ENCODE measurements at places on chromosomes 7 and 10.

- peak; percentile 48 for DNase-seq
Observed at GRCh38 chr10:71985542-71986250, 21.5 kb downstream of the CHST3 start.

DNA sequence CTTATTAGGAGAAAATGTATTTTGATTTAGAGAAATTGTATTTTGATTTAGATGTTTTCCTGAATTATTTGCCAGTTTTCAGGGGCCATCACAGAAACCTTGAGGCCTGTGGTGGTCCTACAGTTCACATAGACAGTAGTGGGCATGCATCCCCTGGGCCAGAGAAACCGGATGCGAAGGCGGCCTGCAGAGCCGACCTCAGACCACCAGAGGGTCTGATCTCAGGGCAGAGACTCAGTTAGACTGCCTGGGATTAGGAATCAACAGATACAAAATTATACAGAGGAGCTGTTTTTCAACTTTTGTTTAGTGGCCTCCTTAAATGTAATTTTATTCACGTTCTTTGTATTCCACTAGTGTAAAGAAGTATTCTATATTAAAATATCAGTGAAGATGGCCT is 158.4 kb downstream of the PAXIP1 start:
- DNase-seq: no peak

DNA sequence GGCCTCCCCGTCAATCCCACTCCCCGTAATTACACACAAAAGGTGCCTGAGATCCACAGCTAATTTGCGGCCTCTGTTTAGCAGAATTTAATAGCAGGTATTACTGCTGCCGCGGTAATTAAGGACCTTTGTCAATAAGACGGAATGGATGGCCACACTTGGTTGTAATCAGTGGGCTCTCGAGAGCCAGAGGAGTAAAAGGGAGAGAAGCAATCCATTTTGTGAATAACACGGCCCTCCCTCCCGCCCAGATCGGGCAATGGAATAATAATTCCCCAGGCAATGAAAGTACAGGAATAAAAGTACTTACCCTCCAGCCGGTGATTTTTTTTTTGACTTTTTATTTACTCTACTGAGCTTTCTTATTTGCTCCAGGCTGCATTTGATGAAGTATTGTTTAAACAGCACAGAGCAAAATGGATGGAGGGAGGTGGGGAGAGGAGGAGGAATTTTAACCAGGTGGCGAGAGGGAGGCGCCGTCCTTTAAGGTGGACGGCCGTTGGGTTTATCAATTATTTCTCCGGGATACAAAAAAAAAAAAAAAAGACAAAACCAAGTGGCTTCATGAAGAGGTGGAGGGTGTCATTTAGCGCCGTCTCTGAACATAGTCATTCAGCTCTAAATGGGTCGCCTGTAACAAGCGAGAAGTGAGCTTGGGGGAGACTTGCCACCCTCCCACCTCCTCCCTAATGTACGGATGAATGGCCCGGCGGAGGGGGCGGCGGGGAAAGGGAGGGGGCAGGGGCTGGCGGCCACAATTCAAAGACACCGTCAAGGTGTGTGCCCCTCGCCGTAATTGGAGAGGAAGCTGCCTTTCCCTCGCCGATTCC is 120.3 kb downstream of the BUB3 start:
- no peak for DNase-seq

DNA sequence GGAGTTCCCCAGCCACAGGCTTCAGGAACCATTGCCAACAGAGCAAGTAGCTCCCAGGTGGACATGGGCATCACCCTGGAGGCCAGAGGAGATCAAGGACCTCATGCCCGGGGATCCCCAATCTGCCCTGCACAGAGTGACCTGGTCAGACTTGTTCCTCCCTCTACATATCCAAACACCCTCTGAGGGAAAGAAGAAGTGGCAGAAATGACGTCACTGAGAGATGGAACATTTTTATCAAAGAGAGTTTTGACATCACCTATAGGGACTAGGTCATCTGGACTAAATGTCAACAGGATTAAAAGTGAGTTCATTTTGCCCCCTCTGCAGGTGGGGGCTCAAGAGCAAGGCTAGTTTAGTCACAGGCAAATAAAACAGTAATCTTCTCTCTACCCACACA is 273.7 kb downstream of the SKAP2 start:
- no peak for DNase-seq

- DNase-seq: no peak
Observed at GRCh38 chr7:22871661-22872060, 49.0 kb upstream of the TOMM7 start.

DNA sequence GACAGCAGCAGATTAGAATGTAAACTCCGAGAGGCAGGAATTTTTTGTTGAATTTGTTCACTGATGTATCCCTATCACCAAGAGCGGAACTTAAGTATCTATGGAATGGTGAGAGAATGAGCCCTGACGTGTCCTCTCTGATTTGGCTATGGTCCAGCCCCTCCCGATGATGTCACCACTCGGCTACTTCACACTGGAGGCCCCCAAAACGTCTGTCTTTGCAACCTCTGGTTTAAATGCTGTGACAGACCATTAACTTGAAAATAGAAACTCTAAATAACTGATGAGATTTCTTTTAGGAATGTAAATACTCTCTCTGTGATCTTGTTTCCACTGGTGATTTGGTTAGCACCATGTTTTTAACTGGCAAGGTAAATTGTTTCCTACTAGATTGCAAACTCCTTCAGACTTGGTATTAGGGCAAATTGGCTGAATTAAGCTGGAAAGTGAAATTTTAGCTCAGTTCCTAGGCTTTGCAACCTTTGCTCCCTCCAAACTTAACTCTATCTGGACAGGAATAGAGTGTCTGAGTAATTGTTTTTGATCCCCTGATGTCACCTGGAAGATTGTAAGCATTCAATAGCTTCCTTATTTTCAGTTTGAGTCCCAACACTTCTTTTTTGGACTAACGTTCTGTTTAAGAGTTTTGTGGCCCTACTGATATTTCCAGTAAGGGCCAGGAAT is 19.1 kb downstream of the SLC16A12 start:
- DNase-seq: no peak

GRCh38 chr7:48551652-48552051 is 372.7 kb upstream of the CDC14C start:
- DNase-seq: no peak

DNA sequence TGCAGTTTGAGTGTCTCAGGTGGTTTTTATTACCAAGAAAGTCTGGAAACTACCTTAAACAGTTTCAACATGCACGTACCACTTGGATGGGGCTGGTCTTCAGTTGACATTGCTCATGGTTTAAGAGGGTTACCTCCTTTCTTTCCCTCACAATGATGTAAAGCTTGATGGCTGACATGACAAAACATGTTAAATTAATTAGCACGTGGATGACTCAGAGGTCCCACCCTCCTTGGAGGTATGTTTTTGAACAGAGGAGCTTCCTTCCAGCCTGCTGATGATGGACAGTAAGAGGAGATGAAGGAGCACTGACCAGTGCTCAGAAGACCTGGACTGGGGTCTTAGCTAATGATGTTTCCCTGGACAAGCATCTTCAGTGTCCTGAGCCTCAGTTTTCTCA is 322.3 kb upstream of the PODXL start:
- no peak for DNase-seq
